ENCODE measurements at places on chromosomes 16 and 17. TPM values are rescaled to one million over a fixed set of nuclear protein-coding genes. Genes with fewer than 3 reads are reported as not detected.

The KRTAP4-6 gene
- total RNA-seq, result not detected

The KCNG4 gene
- total RNA-seq, result not detected

The NKD1 gene
- 5.0 TPM for total RNA-seq

The LSM12 gene
- 43.6 TPM for total RNA-seq

The KRTAP1-1 gene
- total RNA-seq, result not detected

The SF3B3 gene
- 80.2 TPM for total RNA-seq

The GALR2 gene
- not detected for total RNA-seq

The AANAT gene
- not detected for total RNA-seq

DNA sequence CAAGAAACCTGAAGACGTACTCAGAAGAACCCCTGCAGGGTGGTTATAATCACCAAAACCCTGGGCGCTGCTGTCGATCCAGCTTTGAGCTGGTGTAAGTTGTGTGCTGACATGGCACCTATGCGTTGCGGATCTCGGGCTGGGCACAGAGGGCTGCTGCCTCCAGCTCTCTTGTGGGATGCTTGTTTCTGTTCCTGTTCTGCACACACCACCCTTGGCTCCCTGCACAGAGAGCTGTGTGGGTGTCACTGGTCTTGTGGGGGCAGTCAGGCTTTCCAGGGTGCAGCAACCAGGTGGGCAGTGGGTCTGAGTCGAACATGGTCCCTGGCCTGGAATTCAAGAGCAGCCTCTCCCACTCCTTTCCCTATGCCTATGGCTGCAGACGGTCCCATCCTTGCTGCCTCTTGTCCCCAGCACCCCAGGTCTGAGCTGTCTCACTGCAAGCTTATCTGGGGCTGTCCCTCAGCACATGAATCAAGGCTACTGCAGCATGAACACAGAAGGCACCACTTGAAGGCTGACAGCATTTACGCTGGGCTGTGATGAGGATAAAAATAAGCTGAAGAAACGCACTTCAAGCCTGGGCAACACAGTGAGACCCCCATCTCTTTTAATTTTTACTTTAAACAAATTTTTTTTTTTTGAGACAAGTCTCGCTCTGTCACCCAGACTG is 20.1 kb downstream of the ZNF276 start:
- no peak overlapping the region for H3K27ac ChIP-seq
- H3K4me1 ChIP-seq, result no peaks in the 10 kb centered on the region
- no peak for DNase-seq
- H3K27me3 ChIP-seq, result no peaks in the 10 kb centered on the region

- H3K4me1 ChIP-seq, result no peaks in the 10 kb centered on the region
- no peak overlapping the region for H3K27ac ChIP-seq
- H3K4me3 ChIP-seq, result no peak overlapping the region
Observed at GRCh38 chr16:24944206-24944605, 71.0 kb downstream of the ARHGAP17 start.

- no peaks in the 10 kb centered on the region for H3K4me1 ChIP-seq
- peak overlapping the region; percentile 64 for H3K27ac ChIP-seq
- H3K27me3 ChIP-seq, result peaks cover 4% of the 10 kb centered on the region
Observed at GRCh38 chr17:38674014-38674748, 576 bp downstream of the EPOP start.

DNA sequence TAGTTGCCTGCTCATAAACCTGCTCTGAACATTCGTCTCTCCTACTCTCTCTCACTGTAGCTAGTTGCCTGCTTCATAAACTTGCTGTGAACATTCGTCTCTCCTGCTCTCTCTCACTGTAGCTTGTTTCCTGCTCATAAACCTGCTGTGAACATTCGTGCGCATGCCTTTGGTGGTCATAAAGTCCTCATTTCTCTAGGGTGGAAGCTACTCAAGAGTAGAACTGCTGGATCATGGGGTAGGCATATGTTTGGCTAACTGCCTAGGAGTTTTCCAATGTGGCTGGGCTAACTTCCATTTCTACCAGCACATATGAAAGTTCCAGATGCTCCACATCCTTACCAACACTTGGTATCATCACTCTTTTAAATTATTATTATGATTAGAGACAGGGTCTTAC is 174.6 kb upstream of the RPH3AL start:
- H3K27me3 ChIP-seq, result no peaks in the 10 kb centered on the region
- no peaks in the 10 kb centered on the region for H3K4me1 ChIP-seq

- H3K4me1 ChIP-seq, result no peaks in the 10 kb centered on the region
- H3K27me3 ChIP-seq, result no peaks in the 10 kb centered on the region
- DNase-seq, result no peak
- H3K4me3 ChIP-seq, result no peak overlapping the region
Observed at GRCh38 chr16:81371106-81371505, 56.3 kb downstream of the GAN start.

GRCh38 chr17:59627770-59628171 is 8.1 kb downstream of the CLTC start:
- no peak overlapping the region for H3K4me3 ChIP-seq
- no peak overlapping the region for H3K27ac ChIP-seq
- no peaks in the 10 kb centered on the region for H3K36me3 ChIP-seq

DNA sequence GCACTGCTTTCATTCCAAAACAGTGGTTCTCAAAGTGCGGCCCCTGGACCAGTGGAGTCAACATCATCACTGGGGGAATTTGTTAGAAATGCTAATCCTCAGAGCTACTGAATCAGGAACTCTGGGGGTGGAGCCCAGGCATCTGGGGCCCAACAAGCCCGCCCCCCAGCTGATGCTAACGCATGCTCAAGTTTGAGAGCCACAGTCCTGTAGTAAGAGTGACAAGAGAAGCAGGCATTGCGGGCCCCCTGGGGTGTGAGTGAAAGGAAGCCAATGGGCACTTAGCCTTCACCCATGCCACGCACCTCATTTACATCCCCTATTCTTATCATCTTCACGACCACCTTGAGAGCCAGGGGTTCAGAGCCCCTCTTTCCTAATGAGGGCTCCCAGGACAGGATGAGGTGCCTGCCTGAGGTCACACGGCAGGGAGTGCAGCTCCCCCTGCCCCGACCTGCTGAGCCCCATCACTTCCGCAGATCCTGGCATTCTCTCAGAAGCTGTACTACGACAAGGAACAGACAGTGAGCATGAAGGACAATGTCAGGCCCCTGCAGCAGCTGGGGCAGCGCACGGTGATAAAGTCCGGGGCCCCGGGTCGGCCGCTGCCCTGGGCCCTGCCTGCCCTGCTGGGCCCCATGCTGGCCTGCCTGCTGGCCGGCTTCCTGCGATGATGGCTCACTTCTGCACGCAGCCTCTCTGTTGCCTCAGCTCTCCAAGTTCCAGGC is 9.1 kb downstream of the CA4 start:
- no peaks in the 10 kb centered on the region for H3K36me3 ChIP-seq
- H3K27ac ChIP-seq, result no peak overlapping the region
- H3K27me3 ChIP-seq, result no peaks in the 10 kb centered on the region
- no peak overlapping the region for H3K4me3 ChIP-seq
- no peak for DNase-seq

DNA sequence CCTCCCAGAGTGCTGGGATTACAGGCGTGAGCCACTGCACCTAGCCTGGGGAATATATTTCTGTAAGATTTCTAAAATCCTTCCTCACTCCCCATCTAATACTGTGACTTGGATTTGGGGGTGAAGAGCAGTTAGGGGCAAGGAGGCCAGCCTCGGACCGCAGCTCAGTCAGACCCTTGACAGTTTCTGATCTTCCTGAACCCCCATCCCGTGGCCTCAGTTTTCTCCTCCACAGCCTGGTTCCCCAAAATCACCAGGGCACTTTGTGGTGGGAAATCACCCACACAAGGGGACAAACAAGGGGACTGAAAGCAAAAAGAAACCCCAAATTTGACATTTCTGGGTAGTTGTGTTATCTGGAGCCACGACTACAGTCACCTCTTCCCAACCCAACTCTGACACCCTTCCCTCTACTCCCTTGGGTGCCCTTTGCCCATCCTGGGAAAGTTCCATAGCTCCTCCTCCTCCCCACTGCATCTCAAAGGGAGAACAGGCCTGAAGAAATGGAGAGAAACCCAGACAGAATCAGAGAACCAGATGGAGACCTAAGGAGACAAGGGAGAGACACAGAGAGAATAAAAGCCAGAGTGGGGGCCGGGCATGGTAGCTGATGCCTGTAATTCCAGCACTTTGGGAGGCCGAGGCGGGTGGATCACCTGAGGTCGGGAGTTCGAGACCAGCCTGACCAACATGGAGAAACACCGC is 2.8 kb upstream of the STAT5A start:
- peak overlapping the region; percentile 32 for H3K27ac ChIP-seq
- DNase-seq, result peak; percentile 13
- no peaks in the 10 kb centered on the region for H3K36me3 ChIP-seq
- no peak overlapping the region for H3K4me3 ChIP-seq
- H3K4me1 ChIP-seq, result peaks cover 18% of the 10 kb centered on the region
- H3K27me3 ChIP-seq, result no peaks in the 10 kb centered on the region

- H3K4me1 ChIP-seq, result no peaks in the 10 kb centered on the region
- H3K4me3 ChIP-seq, result no peak overlapping the region
- no peaks in the 10 kb centered on the region for H3K36me3 ChIP-seq
- no peak for DNase-seq
- H3K27ac ChIP-seq, result no peak overlapping the region
- H3K27me3 ChIP-seq, result no peaks in the 10 kb centered on the region
Observed at GRCh38 chr17:5794881-5795506, 210.7 kb upstream of the NLRP1 start.

DNA sequence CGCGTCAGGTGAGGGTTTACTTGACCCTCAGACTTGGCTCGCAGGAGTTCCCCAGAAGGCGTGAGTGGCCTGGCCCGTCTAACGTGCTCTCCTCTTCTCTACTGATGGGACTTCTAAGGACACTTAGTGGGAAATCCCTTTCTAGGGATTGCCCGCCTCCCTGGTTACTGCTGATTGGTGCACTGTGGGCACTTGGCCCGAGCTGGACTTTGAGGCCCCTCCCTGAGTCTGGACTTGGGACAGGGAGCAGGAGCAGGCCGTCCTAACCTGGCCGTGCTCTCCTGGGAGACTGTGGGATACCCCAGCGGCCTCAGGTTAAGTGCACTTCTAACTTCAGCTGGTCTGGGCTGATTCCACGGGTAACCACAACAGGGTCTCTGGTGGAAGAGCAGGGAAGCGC is 14.7 kb downstream of the IFT140 start:
- no peak overlapping the region for H3K27ac ChIP-seq
- H3K4me3 ChIP-seq, result no peak overlapping the region
- no peak for DNase-seq
- H3K4me1 ChIP-seq, result no peaks in the 10 kb centered on the region
- no peaks in the 10 kb centered on the region for H3K27me3 ChIP-seq

DNA sequence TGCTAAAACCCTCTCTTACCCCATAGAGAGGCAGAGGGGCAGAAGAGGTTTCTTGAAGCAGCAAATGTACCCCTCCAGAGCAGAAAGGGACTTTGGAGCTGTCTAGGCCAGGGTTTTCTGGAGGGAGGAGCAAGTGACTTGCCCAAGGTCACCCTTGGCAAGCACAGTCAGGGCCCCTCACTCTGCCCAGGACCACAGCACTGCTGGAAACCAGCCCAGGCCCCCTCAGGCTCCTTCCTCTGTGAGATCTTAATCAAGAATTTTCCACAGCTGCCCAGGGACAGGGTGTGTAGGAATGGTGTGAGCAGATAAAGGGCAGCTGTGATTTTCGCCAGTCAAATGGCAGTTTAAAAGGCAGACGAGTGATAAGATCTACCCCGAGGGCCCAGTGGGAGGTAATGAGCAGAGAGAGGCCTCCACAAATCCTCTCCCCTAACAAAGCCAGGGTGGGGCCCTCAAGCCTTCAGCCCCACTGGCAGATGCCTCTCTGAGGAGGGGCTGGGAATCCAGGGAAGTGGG is 3.9 kb upstream of the SLC12A3 start:
- no peak for DNase-seq
- no peaks in the 10 kb centered on the region for H3K27me3 ChIP-seq
- H3K4me1 ChIP-seq, result no peaks in the 10 kb centered on the region
- no peak overlapping the region for H3K4me3 ChIP-seq
- no peaks in the 10 kb centered on the region for H3K36me3 ChIP-seq
- no peak overlapping the region for H3K27ac ChIP-seq

GRCh38 chr16:86566601-86566965 is at the start of gene FOXC2:
TSS of gene FOXC2 (plus strand) at chr16:86566829. CDS start at chr16:86567336, 507 bp downstream.
- peaks cover 72% of the 10 kb centered on the region for H3K27me3 ChIP-seq
- peak within 1 kb of the TSS; percentile 57 for H3K27ac ChIP-seq
- H3K4me1 ChIP-seq, result no peaks in the 10 kb centered on the region
- peak within 1 kb of the TSS; percentile 68 for H3K4me3 ChIP-seq

GRCh38 chr17:32510466-32510865 is 23.7 kb downstream of the CDK5R1 start:
- DNase-seq, result no peak
- no peak overlapping the region for H3K4me3 ChIP-seq
- no peaks in the 10 kb centered on the region for H3K27me3 ChIP-seq
- no peaks in the 10 kb centered on the region for H3K36me3 ChIP-seq
- H3K4me1 ChIP-seq, result no peaks in the 10 kb centered on the region
- no peak overlapping the region for H3K27ac ChIP-seq

GRCh38 chr16:75647112-75647491 is 363 bp downstream of the KARS1 start:
- peak overlapping the region; percentile 99 for H3K27ac ChIP-seq
- H3K27me3 ChIP-seq, result no peaks in the 10 kb centered on the region
- peak overlapping the region; percentile 86 for H3K4me3 ChIP-seq
- H3K36me3 ChIP-seq, result no peaks in the 10 kb centered on the region
- DNase-seq, result no peak
